ENCODE measurements at places on chromosomes 4 and X.

GRCh38 chr4:8742546-8742945 lies 129.1 kb downstream of the HMX1 start:
- DNase-seq = no peak

DNA sequence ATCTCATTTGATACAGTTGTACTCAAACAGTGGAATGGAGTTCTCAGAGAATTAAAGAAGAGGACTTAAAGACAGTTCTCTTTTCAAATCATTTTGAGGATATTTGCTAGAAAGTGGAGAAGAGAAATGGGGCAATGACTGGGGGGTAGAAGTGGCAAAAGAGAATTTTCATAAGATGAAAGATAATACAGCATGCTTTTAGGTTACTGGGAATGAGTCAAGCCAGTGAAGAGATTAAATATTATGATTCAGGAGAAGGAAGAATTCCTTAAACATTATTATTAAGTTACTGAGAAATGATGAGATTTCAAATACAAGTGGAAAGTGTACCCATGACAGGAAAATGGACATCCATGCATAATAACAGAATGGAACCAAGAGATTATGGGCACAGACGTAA lies 219.0 kb upstream of the DKK2 start:
- DNase-seq = no peak

DNA sequence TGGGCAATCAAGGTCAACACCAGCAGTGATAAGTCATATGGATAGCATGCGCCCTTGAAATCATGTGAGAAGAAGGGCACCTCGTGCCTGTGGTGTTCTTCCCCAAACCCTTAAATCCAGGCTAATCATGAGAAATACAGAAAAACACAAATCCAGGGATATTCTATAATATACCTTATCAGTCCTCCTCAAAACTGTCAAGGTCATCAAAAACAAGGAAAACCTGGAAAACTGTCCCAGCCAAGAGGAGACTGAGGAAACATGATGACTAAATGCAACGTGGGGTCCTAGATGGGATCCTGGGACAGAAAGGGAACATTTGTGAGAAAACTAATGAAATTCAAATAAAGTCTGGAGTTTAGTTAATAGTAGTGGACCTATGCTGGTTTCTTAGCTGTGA lies 201.8 kb upstream of the FAM9B start:
- DNase-seq = no peak

GRCh38 chrX:8548446-8548845 lies 83.8 kb downstream of the VCX3B start:
- DNase-seq = no peak

DNA sequence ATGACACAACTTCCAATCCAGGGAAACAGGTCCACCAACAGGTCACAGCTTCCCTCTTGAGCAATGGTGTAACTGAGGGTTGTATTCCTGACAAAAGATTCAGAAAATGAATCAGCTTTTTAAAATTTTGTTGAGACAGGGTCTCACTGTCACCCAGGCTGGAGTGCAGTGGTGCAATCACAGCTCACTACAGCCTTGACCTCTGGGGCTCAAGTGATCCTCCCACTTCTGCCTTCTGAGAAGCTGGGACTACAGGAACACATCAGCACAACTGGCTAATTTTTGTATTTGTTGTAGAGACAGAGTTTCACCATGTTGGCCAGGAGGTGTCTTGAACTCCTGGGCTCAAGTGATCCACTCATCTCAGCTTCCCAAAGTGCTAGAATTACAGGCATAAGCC lies 43.7 kb downstream of the SAT1 start:
- no peak for DNase-seq

GRCh38 chr4:153534792-153535629 lies 68.9 kb downstream of the TMEM131L start:
- DNase-seq = no peak

- DNase-seq = peak; percentile 77
These were observed 169.9 kb upstream of the AADAT start for GRCh38 chr4:170259631-170260153.

DNA sequence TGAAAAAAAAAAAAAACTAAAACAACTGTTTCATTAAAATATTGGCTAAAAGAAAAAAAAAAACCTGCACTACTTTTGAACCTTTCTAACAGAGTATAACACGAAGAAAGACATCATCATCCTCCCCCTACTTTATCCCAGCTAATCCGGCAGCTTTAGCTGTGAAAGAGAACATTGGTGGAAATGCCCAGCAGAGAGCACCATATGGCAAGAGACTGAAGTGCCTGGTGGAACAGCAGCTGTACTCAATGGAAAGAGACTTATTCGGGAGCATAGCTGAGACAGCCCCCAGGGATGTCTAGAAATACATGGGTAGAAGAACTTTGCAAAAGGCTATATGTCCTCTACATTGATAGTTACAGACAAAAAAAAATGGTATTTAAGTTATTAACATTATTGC lies 30.3 kb downstream of the STPG2 start:
- peak; percentile 1 for DNase-seq

DNA sequence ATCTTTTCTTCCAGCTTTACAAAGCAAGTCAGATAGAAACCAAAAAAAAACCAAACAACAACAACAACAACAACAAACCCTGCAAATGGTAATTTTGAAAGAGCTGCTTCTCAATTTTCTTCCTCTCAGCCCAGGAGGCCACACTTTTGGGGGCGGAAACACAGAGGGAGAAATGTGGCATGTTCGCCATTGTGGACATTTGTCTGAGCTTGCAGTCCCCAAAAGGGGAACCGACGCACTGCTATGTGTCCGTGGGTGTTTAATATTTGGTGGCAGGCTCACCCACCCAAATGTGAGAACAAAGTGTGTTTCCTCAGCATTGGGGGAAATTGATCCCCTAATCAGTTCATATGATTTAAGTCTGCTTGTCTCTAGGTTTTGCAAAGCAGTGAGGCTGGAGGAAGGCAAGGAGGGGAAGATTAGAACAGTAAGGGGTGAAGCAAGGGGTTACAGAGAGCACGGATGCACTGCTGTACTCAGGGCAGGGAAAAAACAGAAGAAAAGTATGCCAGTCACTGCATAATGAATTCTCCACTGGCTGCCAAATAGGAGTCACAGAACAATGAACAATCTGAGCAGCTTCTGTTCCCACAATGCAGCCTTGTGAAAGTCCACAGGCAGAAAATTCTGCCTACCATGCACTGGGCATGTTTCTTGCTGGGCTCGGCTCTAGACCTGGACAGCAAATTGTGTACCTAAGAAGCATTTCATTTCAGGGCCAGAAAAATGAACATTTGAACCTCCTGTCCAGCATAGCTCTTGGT lies 74.7 kb upstream of the GPM6B start:
- no peak for DNase-seq

DNA sequence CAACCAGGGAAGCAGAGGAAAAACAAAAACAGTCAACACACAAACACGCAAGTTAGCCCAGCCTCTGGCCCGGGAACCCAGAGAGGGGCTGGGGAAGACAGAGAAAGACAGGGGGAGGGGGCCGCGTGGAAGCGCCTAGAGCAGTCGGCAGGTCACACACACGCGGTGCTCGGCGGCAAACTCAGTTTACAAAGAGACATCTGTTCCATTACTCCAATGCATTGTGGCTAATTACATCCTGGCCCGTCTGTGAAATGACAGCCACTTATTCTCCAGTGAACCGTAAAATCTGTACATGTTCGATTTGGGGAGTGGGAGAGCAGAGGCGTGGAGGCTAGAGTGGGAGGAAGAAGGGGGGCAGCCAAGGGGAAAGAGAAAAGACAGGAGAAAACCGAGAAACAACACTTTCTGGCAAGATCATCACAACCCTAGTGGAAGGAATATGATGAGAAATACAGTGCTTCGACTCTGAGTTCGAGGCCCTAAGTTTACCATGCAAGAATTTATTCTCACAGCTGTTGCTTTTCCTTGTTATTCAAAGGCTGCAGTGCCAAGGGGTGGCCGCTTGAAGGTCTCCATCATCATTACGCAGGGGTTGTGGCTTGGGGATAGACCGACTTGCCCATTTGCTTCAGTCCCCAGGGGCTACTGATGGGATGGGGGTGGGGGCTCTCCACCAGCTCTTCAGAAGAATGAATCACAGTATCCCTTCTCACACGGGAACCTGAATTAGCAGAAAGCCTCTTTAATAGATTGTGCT lies 167.7 kb downstream of the MGST2 start:
- DNase-seq = no peak

GRCh38 chr4:1642196-1642951 lies 41.7 kb downstream of the FAM53A start:
- DNase-seq = no peak

- DNase-seq = no peak
These were observed 73.6 kb downstream of the MED28 start for GRCh38 chr4:17688011-17688441.

GRCh38 chr4:145614233-145614610 lies 5.0 kb upstream of the MMAA start:
- no peak for DNase-seq

GRCh38 chrX:108022491-108023089 lies 22.3 kb upstream of the VSIG1 start:
- peak; percentile 10 for DNase-seq

GRCh38 chr4:55172694-55173287 lies 47.4 kb upstream of the KDR start:
- DNase-seq = no peak

DNA sequence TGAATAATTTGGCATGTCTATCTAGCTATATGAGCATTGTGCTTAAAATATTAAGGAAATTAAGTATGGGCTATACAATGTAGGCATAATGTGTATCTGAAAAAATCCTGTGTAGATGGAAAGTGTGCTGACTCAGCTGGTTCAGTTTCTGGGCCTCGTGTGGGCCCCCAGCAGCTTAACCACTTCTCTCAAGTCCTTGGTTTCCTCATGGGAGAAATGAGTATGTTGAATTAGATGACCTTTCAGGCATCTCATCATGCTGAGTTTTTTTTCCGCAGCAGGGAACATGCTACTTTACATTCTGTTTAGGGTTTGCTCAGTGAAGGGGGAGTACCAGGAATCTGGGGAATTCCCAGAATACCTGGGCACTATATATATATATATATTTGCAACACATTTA lies 30.5 kb downstream of the RHOH start:
- peak; percentile 91 for DNase-seq

GRCh38 chrX:118802857-118803256 lies 20.8 kb upstream of the ZCCHC12 start:
- DNase-seq = no peak

DNA sequence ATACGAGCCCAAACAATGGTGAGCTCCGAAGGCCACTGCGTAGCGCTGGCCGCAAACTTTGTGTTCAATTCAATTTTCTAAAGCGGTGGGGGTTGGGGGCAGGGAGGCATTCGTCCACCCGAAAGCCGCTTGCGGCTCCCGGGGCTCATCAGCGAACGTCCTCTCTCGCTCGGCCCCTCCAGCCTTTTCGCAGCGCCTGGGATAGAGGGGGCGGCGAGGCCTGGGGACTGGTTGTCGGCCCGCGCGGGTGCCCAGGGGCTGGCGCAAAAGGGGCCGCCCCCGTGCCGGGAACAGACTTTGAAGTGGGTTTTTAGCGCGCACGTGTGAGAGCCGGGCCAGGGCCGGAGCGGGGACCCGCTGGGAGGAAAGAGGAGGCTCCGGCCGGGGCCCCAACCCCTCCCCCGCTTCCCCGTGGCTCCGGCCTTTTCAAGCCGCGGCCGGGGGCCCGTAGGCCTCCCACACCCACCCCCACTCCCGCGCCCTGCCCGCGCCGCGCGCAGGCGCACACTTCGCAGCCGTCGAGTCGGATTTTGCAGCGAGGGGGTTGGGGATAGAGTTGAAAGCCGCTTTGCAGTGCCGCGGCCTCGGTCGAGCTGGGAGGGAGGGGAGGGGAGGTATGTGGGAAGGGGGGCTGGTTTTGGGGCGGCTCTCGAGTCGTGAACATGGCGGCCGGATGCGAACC lies 8.3 kb downstream of the ZIC3 start:
- no peak for DNase-seq

GRCh38 chrX:71017396-71017939 lies 50.7 kb downstream of the SNX12 start:
- no peak for DNase-seq

GRCh38 chrX:13482746-13483541 lies 86.5 kb upstream of the EGFL6 start:
- DNase-seq = no peak

- DNase-seq = no peak
These were observed 39.1 kb downstream of the HTT-AS start for GRCh38 chr4:3035249-3035648.

GRCh38 chr4:173159791-173160190 lies 8.8 kb upstream of the GALNT7 start:
- DNase-seq = no peak

- no peak for DNase-seq
These were observed 253.5 kb downstream of the PCDH10 start for GRCh38 chr4:133402616-133403015.

DNA sequence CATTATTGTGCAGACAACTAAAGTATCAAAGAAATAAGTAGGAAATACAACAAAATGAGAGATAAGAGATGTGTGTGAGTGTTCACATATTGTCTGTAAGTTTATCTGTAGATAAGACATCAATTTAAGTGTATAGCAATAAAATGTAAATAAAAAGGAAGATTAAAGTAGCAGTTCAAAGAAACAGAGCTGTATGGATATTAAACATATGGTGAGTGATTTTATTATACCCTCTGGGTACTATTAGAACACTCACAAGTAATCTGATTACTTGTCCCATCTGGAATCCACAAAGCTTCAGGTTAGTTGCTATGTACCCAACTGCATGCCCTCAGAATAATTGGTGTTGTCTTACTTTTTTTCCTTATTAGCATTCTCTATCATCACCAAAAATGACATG lies 747.9 kb upstream of the ADGRL3 start:
- no peak for DNase-seq

DNA sequence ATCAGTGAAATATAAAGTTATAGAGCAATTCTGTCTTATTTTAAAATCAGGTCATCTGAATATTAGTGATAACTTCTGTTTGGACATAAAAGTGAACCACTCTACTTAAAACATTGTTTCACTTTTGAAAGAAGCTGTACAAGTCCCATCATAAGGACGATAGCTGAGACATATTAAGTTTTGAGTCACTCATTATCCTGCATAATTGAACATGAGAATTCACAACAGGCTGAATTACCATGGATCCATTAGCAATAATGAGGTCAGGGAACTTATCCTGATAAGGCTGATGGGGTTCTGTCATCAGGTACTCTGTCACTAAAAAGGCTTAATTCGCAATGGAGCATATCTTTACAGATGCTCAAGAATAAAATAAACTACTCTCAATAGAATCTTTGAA lies 80.4 kb downstream of the REELD1 start:
- no peak for DNase-seq

GRCh38 chrX:119655125-119655524 lies 37.8 kb downstream of the SEPTIN6 start:
- DNase-seq = peak; percentile 67

- no peak for DNase-seq
These were observed 563.5 kb downstream of the PCDH7 start for GRCh38 chr4:31283679-31284078.

All from activated CD4-positive, alpha-beta T cell treated with anti-CD3 and anti-CD28 coated beads, Interleukin-2, amount 50 U/mL, for 16 hours (primary cell).